ENCODE measurements at places on chromosomes 12 and 14.

- DNase-seq: peak; percentile 68
These were observed 50.4 kb downstream of the CHGA start for GRCh38 chr14:92973261-92973797.

- DNase-seq: no peak
These were observed 17.2 kb upstream of the LRRK2 start for GRCh38 chr12:40207551-40207950.

- DNase-seq: no peak
These were observed 39.1 kb downstream of the SPATA7 start for GRCh38 chr14:88424573-88424972.

GRCh38 chr14:91997492-91997891 lies 42.4 kb downstream of the TRIP11 start:
- no peak for DNase-seq

GRCh38 chr14:61099216-61099835 lies 118.3 kb downstream of the SLC38A6 start:
- no peak for DNase-seq

Data from NCI-H82 (cell line).